ENCODE measurements at places on chromosomes 2 and 18. TPM values are rescaled to one million over a fixed set of nuclear protein-coding genes. Genes with fewer than 3 reads are reported as not detected.

Gene LYG1
- total RNA-seq, result not detected

Gene MAP3K19
- not detected for total RNA-seq

Gene TEKT4
- total RNA-seq, result not detected

Gene CFAP65
- total RNA-seq, result not detected

Gene SULT1C2
- total RNA-seq, result 25.7 TPM

Gene DNMT3A
- total RNA-seq, result 18.7 TPM

Gene SLC14A1
- total RNA-seq, result 3.6 TPM

Gene EVX2
- not detected for total RNA-seq

Gene GCG
- total RNA-seq, result 464 TPM

Gene PELI1
- 6.3 TPM for total RNA-seq

Gene MAL
- total RNA-seq, result not detected

Gene TNFAIP6
- total RNA-seq, result not detected

Gene RNASEH1
- total RNA-seq, result 11.2 TPM

Gene SERPINB12
- total RNA-seq, result not detected

Gene MYOM1
- 21.8 TPM for total RNA-seq

Gene MC4R
- not detected for total RNA-seq

Gene DSG3
- not detected for total RNA-seq

All from body of pancreas (tissue), 4 donors.